ENCODE measurements at places on chromosomes 13 and 19. TPM values are rescaled to one million over a fixed set of nuclear protein-coding genes. Genes with fewer than 3 reads are reported as not detected.

REEP6 gene
- 9.2 TPM for polyA plus RNA-seq

GARIN5A gene
- polyA plus RNA-seq, result 4.3 TPM

ZNF135 gene
- polyA plus RNA-seq, result 12.0 TPM

ZNF837 gene
- not detected for polyA plus RNA-seq

HRC gene
- 10.5 TPM for polyA plus RNA-seq

ZNF667 gene
- polyA plus RNA-seq, result 4.5 TPM

LGI4 gene
- polyA plus RNA-seq, result 13.3 TPM

DAND5 gene
- not detected for polyA plus RNA-seq

IGSF23 gene
- not detected for polyA plus RNA-seq

NLRP11 gene
- 0.13 TPM for polyA plus RNA-seq

SIGLEC9 gene
- polyA plus RNA-seq, result 2.5 TPM

PDE4A gene
- 2.6 TPM for polyA plus RNA-seq

- DNase-seq, result no peak
These were observed 192.8 kb upstream of the TSC22D1 start for GRCh38 chr13:44768775-44769581.

GRCh38 chr13:44435919-44436510 is 62.4 kb downstream of the SERP2 start:
- DNase-seq, result no peak

GRCh38 chr13:77853703-77854102 is 64.9 kb downstream of the EDNRB start:
- no peak for DNase-seq

DNA sequence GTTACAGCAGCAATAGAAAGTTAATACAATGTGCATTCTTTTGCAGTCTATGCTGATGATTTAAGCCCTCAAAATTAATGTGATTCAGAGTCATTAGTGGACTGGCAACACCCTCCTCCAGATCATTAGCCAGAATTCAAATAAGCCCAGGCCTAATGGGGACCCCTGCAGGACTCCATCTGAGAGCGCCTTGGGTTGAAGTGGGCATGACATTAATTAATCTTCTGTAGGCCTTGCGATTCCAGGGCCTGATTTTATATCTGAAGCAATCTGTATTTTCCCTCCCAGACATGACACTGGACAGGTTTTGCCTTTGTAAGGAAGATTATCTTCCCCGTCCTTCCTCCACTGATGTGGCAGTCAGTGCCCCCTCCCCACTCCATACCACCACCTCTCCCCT is 442.9 kb downstream of the FOXO1 start:
- DNase-seq, result no peak

GRCh38 chr13:34172048-34172447 is 354.1 kb downstream of the RFC3 start:
- no peak for DNase-seq

GRCh38 chr13:74203576-74203975 is 69.4 kb upstream of the KLF12 start:
- DNase-seq, result no peak

- DNase-seq, result no peak
These were observed 4.2 kb upstream of the ZNF91 start for GRCh38 chr19:23399443-23399842.

- DNase-seq, result no peak
These were observed 1.4 kb downstream of the RETN start for GRCh38 chr19:7670150-7670783.

DNA sequence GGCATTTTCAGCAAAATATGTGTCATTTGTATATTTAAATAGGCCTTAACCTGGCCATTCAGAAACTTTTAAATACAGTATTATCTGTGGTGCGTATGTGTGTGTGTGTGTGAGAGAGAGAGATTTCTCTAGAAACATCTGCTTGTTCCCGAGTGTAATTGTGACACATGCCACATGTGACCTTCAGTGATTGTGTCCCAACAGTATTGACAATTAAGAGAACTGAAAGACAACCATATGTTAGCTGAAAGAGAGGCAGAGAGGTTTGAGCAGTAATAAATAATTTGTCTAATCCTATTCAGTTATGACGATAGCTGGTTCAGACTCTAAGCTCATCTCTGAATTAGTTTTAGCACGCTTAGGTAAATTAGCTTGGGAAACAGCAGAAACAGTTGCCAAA is 1503.1 kb downstream of the PCDH9 start:
- DNase-seq, result no peak

DNA sequence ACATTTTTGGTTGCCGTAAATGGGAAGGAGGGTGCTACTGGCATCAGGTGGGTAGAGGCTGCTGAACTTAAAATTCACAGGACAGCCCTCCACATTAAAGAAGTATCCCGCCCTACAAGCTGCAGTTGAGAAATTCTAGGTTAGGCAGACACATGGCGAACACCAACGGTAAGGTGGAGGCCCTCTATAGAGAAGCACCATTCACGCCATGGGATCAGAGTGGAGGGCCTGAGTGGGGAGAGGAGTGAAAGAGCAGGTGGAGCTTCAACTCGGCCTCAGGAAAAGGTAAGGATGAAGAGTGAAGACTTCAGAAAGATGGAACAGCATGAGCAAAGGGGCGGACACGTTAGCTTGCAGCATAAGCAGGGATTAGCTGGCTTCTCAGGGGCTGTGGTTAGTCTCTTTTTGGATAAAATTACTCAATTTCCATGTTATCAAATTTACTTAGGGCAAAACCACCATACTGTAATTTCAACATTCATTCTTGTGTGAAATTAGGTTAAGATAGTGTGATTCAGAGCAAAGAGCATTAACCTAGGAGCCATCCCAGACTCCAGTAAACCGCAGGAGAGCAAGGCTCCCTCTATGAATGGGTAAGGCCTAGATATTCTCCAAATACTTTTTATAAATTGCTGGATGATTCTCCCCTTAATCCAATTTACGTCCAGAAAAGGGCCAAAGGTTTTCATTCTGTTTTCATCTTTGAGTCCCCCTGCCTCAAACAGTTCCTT is 1.2 kb downstream of the EEF1AKMT1 start:
- DNase-seq, result no peak

- no peak for DNase-seq
These were observed 225.8 kb downstream of the OXGR1 start for GRCh38 chr13:96768524-96768923.

GRCh38 chr13:71218960-71219359 is 648.0 kb downstream of the DACH1 start:
- DNase-seq, result no peak

- no peak for DNase-seq
These were observed 28.8 kb upstream of the F7 start for GRCh38 chr13:113076681-113077401.

DNA sequence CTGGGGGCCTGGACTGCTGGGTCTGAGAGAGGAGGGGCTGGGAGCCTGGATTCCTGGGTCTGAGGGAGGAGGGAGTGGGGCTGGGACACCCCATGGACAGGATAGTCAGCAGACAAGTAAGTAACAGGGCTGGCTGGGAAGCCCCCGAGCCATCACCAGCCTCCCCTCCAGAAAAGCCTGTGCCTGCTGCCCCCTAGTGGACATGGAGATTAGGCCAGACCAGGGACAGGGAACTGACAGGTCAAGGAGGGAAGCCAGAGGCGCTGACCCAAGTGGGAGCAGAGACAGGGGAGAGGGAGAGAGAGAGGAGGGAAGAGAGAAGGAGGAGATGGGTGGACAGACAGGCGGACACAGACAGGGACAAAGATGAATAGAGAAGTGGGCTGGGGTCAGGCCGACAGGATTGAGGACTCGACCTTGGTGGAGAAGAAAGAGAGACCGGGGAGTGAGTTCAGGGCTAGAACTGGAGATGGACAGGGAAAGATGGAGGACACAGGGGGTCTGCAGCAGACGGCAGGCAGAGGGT is 6.7 kb upstream of the ERFL start:
- DNase-seq, result peak; percentile 61

GRCh38 chr19:10744801-10745293 is 27.0 kb downstream of the DNM2 start:
- no peak for DNase-seq

DNA sequence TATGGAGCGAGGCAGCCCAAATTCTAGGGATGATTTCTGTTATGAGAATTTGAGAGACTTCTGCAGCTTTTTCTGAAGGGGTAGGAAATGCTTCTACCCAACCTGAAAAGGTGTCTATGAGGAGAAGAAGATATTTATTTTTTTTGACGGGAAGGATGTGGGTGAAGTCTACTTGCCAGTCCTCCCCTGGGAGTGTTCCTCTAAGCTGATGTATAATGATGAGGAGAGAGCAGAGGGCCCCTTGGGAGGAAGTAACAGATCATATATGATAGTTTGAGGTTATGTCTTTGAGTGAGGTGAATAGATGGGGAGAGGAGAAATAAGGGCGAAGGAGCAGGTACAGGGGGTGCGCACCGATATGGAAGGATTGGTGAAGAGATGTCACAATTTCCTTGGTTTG is 910.6 kb upstream of the SLITRK5 start:
- DNase-seq, result no peak

- no peak for DNase-seq
These were observed 8.9 kb downstream of the COG3 start for GRCh38 chr13:45473627-45474026.

GRCh38 chr13:84358601-84359000 is 476.3 kb upstream of the SLITRK1 start:
- no peak for DNase-seq

- DNase-seq, result no peak
These were observed 199.3 kb downstream of the RFC3 start for GRCh38 chr13:34017231-34017630.

GRCh38 chr13:65677906-65678305 is 1552.2 kb downstream of the PCDH9 start:
- no peak for DNase-seq
